ENCODE measurements at places on chromosomes 4 and X. TPM values are rescaled to one million over a fixed set of nuclear protein-coding genes. Genes with fewer than 3 reads are reported as not detected.

DNA sequence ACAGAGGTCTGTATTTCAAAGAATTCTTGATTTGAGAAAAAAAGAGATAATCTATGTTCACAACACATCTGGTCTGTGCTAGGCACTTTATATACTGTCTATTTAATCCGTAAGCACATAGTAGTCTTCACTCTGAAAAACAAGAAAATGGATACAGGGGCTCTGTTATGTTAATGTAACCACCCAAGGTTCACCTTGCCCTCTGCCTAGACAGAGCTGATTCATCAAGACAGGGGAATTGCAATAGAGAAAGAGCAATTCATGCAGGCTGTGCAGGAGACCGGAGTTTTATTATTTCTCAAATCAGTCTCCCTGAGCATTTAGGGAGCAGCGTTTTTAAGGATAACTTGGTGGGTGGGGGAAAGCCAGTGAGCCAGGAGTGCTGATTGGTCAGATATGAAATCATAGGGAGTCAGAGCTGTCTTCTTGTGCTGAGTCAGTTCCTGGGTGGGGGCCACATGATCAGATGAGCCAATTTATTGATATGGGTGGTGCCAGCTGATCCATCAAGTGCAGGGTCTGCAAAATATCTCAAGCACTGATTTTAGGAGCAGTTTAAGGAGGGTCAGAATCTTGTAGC, 92.9 kb upstream of the TNIP3 start:
- peak overlapping the region; percentile 95 for H3K27ac ChIP-seq
- H3K36me3 ChIP-seq: no peaks in the 10 kb centered on the region
- H3K4me3 ChIP-seq: peak overlapping the region; percentile 74

The WDR44 gene
- 12.2 TPM for total RNA-seq

- peaks cover 13% of the 10 kb centered on the region for H3K27me3 ChIP-seq
- H3K4me3 ChIP-seq: no peak overlapping the region
- H3K4me1 ChIP-seq: peaks cover 5% of the 10 kb centered on the region
- no peak overlapping the region for H3K27ac ChIP-seq
Observed at GRCh38 chrX:74216421-74216820, 87.6 kb upstream of the ZCCHC13 start.

The FAM13A gene
- total RNA-seq: 4.4 TPM

The SMIM31 gene
- not detected for total RNA-seq

- peaks cover 3% of the 10 kb centered on the region for H3K36me3 ChIP-seq
- no peaks in the 10 kb centered on the region for H3K4me1 ChIP-seq
- H3K4me3 ChIP-seq: no peak overlapping the region
- peaks cover 22% of the 10 kb centered on the region for H3K27me3 ChIP-seq
- H3K27ac ChIP-seq: no peak overlapping the region
Observed at GRCh38 chrX:69900491-69900890, 149.2 kb downstream of the AWAT2 start.

- peak overlapping the region; percentile 97 for H3K4me3 ChIP-seq
- DNase-seq: peak; percentile 48
- peaks cover 26% of the 10 kb centered on the region for H3K4me1 ChIP-seq
- H3K27me3 ChIP-seq: no peaks in the 10 kb centered on the region
Observed at GRCh38 chr4:177441061-177441802, 1.0 kb downstream of the AGA start.

- H3K36me3 ChIP-seq: peaks cover 5% of the 10 kb centered on the region
- H3K27me3 ChIP-seq: peaks cover 34% of the 10 kb centered on the region
- no peak overlapping the region for H3K4me3 ChIP-seq
- H3K27ac ChIP-seq: peak overlapping the region; percentile 76
Observed at GRCh38 chrX:154004315-154004714, 15.4 kb downstream of the IRAK1 start.

GRCh38 chr4:135966936-135967335, 1565.4 kb downstream of the PCDH18 start:
- no peak for DNase-seq
- H3K36me3 ChIP-seq: no peaks in the 10 kb centered on the region
- H3K27ac ChIP-seq: no peak overlapping the region
- H3K4me3 ChIP-seq: no peak overlapping the region

The ENAM gene
- total RNA-seq: not detected

The CENPVL2 gene
- not detected for total RNA-seq

The TBC1D9 gene
- not detected for total RNA-seq

The ZNF280C gene
- 6.4 TPM for total RNA-seq

The DTHD1 gene
- total RNA-seq: 13.5 TPM

- H3K27ac ChIP-seq: no peak overlapping the region
- peaks cover 5% of the 10 kb centered on the region for H3K36me3 ChIP-seq
- peaks cover 30% of the 10 kb centered on the region for H3K4me1 ChIP-seq
- no peak for DNase-seq
- H3K4me3 ChIP-seq: no peak overlapping the region
Observed at GRCh38 chr4:153464068-153464467, 2.1 kb upstream of the TMEM131L start.

The MAGEB10 gene
- total RNA-seq: not detected

GRCh38 chr4:86640469-86640868, 46.4 kb downstream of the PTPN13 start:
- no peak for DNase-seq
- H3K36me3 ChIP-seq: peaks cover 2% of the 10 kb centered on the region
- no peak overlapping the region for H3K27ac ChIP-seq
- H3K4me3 ChIP-seq: no peak overlapping the region

DNA sequence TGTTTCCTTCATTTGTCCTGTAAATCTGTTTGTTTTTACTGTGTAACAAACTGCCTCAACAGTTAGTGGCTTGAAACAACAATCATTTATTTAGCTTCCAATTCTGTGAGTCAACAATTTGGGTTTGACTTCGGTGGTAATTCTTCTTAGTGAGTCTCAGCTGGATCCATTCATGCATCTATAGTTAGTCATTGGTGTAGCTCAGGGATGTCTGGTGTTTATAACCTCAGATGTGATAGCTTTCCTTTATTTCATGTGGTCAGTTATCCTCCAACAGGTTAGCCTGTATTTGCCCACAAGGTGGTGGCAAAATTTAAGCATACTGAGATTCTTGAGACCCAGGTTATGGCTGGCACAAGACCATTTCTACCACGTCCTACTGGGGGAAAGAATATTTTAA, 1267.2 kb downstream of the RAPGEF2 start:
- H3K36me3 ChIP-seq: no peaks in the 10 kb centered on the region
- no peaks in the 10 kb centered on the region for H3K4me1 ChIP-seq
- no peak overlapping the region for H3K27ac ChIP-seq
- H3K27me3 ChIP-seq: no peaks in the 10 kb centered on the region

DNA sequence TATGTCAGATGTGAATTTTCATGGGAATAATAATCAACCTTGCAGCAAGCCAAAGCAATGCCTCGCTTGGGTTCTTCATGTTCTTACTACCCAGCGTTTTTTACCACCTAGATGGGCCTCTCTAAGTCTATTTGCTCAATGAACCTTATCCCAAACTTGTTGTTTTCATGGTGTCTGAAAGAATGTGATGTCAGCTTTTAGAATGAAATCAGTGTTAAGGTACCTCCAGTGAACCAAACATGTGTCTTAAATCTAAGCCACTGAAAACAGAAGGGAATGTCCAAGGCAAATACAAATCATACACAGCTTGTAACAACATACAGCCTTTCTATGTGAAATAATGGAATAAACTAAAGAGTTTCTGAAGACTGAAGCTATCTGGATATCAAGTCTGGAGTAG, 6.7 kb downstream of the EPGN start:
- no peak overlapping the region for H3K4me3 ChIP-seq
- no peaks in the 10 kb centered on the region for H3K27me3 ChIP-seq
- no peak overlapping the region for H3K27ac ChIP-seq

The HSFX3 gene
- total RNA-seq: not detected

DNA sequence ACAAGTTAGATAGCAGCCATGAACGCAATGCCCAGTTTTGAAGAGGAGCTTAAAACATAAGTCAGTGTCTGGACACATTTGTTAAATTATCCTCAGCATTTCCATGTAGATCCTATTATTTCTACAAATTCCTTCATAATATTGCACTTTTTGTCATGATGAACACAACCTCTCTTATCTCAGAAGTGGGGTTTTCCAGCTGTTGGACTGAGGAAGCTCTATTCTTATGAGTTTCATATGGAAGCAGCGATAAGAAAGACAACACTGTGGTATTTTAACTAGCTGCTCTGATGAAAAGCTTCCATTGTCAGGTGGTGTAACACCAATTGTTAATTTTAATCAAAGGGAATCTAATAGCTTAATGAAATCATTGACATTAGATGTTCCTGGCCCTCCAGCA, 308.7 kb downstream of the GBA3 start:
- DNase-seq: no peak
- no peak overlapping the region for H3K4me3 ChIP-seq
- no peak overlapping the region for H3K27ac ChIP-seq
- no peaks in the 10 kb centered on the region for H3K36me3 ChIP-seq
- H3K27me3 ChIP-seq: no peaks in the 10 kb centered on the region

DNA sequence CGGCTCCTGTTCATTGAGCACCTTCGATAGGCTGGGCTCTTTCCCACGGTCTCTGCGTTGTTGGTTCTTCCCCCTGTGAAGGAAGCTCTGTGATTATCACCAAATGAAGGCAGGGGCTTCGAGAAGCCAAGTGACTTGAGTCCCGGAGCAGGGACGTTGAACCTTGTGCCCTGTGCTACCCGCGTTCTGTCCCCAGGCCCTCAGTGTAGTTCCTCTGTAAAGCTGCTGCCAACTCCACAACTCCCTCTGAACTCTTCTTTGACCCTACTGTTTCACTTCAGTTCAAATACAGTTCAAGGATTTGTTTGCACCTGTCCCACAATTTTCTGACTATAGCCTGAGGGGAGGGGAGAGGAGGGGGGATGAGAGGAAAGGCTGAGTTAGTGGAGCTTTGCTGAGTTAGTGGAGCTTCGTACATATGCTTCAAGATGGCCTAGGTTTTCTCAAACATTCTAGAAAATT, 635 bp upstream of the PHF8 start:
- H3K27ac ChIP-seq: peak overlapping the region; percentile 97
- H3K4me1 ChIP-seq: peaks cover 21% of the 10 kb centered on the region
- H3K36me3 ChIP-seq: peaks cover 6% of the 10 kb centered on the region
- H3K27me3 ChIP-seq: peaks cover 5% of the 10 kb centered on the region
- peak overlapping the region; percentile 86 for H3K4me3 ChIP-seq

- no peak overlapping the region for H3K4me3 ChIP-seq
- H3K27me3 ChIP-seq: no peaks in the 10 kb centered on the region
- no peak for DNase-seq
- peaks cover 3% of the 10 kb centered on the region for H3K36me3 ChIP-seq
Observed at GRCh38 chr4:108601532-108601931, 18.8 kb upstream of the RPL34 start.

- H3K4me3 ChIP-seq: peak overlapping the region; percentile 94
- H3K27me3 ChIP-seq: peaks cover 8% of the 10 kb centered on the region
- H3K27ac ChIP-seq: peak overlapping the region; percentile 87
- peaks cover 4% of the 10 kb centered on the region for H3K36me3 ChIP-seq
Observed at GRCh38 chrX:102650903-102651241, 411 bp upstream of the GPRASP1 start.

Data from activated T-cell treated with anti-CD3 and anti-CD28 coated beads, Interleukin-2, amount 50 U/mL, for 72 hours (primary cell).